Vagina (tissue), 2 donors: ENCODE measurements at places on chromosomes 3 and 15. TPM values are rescaled to one million over a fixed set of nuclear protein-coding genes. Genes with fewer than 3 reads are reported as not detected.

DNA sequence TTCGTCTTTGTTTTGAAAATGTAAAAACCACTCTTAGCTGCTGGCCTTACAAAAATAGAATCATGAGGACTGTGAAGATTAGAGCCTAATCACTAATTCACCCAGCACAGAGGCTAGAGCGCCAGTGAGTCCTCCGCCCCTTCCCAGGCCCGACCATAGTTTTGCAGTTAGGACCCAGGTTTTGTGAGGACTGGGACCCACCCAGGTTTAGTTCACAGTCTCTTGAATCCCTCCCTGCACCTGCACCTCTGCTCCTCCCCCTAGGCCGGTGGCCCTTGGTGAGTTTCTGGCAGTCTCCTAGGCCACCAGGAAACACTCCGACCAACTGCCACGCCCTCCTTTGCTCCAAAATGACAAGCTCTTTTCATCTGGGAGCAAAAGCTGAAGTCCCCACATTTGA is 136.0 kb upstream of the CCDC54 start:
- no peak for DNase-seq

DNA sequence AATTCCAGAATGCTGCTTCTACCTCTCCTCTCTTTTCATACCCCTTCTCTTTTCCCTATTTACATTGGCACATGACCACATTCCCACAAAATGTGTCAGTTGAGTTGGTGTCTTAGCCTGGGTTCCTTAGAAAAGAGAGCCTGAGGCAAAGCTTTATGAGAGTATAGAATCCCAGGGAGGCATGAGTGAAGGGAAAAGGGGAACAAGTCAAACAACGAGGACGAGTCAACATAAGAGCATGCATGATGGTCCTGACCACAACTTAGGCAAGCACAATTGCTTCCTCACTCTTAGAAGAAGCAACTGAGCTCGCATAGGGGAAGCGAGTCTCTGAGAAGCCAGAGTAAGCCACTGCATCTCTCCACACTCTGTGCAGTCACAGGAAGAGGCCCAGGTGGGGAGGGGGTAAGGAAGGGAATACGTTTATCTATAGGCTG is 15.4 kb upstream of the ZNF774 start:
- no peak for DNase-seq

GRCh38 chr3:34000301-34000700 is 201.9 kb downstream of the PDCD6IP start:
- no peak for DNase-seq

- no peak for DNase-seq
Measured at GRCh38 chr3:197791892-197792647, 1.0 kb downstream of the LRCH3 start.

- no peak for DNase-seq
Measured at GRCh38 chr15:78272776-78273175, 8.4 kb downstream of the DNAJA4 start.

DNA sequence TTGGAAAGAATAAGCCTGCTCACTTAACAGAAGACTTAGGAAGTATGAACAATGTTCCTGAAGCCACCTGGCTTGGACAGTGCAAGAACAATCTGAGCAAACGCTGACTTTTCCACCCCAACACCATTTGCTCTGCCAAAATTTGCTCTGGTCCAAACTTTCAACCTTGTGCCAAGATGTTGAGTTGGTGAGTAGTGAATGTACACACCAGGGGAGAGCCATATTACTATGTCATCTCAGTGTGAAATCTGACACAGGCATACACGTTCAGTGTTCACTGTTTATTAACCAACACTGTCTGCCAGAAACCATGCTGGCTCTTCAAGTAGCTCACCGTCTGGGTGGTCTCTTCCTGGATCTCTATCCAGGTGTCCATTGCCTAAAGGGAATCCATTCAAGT is 152.9 kb upstream of the LPP start:
- DNase-seq: no peak

SLCO2A1 gene
- total RNA-seq: 40.3 TPM

CPNE4 gene
- 3.2 TPM for total RNA-seq

CLASP2 gene
- total RNA-seq: 69.5 TPM
